ENCODE measurements at places on chromosomes 6 and 20.

DNA sequence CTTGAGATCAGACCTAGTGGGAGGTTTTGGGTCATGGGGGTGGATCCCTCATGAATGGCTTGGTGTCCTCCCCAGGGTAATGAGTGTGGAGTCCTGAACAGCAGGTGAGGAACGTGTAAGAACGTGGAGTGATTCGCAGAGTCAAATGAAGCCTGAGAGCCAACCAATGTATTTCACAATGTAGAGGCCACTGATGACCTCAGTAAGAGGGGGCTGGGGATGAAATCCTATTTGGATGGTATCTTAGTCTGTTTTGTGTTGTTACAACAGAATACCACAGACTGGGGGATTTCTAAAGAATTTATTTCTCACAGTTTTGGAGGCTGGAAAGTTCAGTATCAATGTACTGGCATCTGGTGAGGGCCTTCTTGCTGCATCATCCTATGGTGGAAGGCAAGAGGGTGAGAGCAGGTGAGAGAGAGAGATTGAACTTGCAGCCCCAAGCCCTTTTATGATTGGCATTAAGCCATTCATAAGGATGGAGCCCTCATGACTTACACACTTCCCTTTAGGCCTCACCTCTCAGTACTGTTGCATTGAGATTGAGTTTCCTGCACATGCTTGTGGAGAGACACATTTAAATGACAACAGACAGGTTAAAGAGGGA is 47.3 kb upstream of the HIVEP1 start:
- DNase-seq: no peak

- no peak for DNase-seq
These were observed 5.1 kb upstream of the MYO6 start for GRCh38 chr6:75743971-75744370.

- DNase-seq: no peak
These were observed 1.6 kb downstream of the BEND6 start for GRCh38 chr6:56956491-56956890.

- DNase-seq: no peak
These were observed 334.1 kb downstream of the TAF4 start for GRCh38 chr20:61731363-61732181.

GRCh38 chr6:9412951-9413559 is 977.7 kb upstream of the SLC35B3 start:
- peak; percentile 84 for DNase-seq

GRCh38 chr6:71473926-71474325 is 185.3 kb downstream of the OGFRL1 start:
- DNase-seq: no peak

GRCh38 chr20:46282669-46283068 is 25.6 kb downstream of the CDH22 start:
- peak; percentile 94 for DNase-seq

DNA sequence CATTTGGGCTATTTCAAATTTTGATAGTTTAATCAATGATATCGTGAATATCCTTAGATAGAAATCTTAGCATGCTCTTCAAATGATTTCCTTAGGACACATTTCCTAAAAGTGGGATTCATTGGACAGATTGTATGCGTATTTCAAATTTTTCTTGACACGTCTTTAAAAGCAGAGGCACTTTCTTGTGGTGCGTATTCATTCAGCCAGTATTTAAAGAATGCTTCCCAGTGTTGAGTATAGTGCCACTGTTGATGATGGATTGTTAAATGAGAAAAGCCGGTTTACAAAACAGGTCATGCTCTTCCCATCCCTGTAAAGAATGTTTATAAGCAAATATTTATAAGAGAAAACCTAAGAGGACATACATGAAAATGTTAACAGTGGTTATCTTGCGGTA is 15.1 kb upstream of the NOL7 start:
- DNase-seq: no peak

- no peak for DNase-seq
These were observed 38.3 kb upstream of the QKI start for GRCh38 chr6:163376187-163376586.

DNA sequence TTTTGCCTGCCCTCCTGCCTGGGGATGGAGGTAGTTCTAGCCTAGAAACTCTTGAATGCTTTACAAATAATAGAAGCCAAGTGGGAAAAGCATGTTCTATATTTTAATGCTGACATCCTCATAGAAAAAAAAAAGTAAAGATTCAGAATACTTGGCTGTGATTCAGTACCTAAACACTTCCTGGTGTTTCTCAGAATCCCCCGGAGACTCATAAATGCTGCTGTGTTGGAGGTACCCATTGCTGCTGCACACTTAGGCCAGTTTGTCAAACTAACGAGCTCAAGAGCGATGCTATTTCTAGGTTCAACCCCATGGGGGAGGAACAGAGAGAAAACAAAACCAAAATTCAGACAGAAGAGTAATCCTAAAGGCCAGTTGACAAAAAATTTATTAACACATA is 38.8 kb upstream of the ZFP64 start:
- no peak for DNase-seq

- DNase-seq: no peak
These were observed 81.8 kb downstream of the NFATC2 start for GRCh38 chr20:51460569-51461265.

GRCh38 chr6:159973951-159974350 is 5.1 kb downstream of the IGF2R start:
- no peak for DNase-seq

DNA sequence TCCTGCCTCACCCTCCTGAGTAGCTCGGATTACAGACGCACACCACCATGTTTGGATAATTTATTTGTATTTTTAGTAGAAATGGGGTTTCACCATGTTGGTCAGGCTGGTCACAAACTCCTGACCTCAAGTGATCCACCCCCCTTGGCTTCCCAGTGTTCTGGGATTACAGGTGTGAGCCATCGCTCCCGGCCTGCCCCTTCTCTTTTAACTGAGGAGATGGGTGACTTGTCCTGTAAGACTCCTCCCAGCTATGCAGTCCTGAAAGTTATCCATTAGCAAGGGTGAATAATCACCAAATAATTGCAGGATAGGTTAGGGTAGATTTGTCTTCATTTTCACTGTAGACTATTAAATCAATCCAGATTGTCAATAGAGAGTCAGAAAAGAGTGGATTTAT is 40.5 kb upstream of the JARID2 start:
- DNase-seq: no peak

DNA sequence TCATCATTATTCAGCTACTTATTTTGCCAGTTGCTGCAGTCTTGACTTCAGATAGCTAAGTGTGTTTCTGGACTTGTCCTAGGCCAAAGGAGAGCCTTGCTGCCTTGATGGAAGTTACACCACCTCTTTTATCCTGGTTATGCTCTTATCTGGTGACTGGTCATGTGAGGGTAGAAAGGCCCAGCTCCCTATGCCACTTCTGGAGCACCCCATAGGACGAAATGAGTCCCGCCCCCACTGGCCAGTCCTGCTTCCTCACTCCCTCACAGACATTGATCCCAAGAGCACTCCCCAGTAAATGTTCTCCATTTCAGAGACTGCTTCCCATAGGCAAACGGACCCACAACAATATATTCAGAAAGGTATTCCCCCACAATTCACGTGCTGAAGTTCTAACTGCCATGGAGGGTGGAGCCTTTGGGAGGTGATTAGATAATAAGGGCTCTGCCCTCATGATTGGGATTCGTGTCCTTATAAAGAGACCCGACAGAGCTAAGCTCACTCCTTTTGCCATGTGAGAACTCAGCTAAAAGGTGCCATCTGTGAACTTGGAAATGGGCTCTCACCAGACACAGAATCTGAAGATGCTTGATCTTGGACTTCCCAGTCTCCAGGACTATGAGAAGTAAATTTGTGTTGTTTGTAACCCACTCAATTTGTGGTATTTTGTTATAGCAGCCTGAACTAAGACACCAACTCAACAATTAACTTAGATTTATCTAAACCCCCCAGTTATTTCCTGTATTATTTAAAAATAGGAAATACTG is 21.5 kb upstream of the ELOVL2 start:
- peak; percentile 40 for DNase-seq

- DNase-seq: no peak
These were observed 274.1 kb upstream of the MAP3K7 start for GRCh38 chr6:90860822-90861601.

DNA sequence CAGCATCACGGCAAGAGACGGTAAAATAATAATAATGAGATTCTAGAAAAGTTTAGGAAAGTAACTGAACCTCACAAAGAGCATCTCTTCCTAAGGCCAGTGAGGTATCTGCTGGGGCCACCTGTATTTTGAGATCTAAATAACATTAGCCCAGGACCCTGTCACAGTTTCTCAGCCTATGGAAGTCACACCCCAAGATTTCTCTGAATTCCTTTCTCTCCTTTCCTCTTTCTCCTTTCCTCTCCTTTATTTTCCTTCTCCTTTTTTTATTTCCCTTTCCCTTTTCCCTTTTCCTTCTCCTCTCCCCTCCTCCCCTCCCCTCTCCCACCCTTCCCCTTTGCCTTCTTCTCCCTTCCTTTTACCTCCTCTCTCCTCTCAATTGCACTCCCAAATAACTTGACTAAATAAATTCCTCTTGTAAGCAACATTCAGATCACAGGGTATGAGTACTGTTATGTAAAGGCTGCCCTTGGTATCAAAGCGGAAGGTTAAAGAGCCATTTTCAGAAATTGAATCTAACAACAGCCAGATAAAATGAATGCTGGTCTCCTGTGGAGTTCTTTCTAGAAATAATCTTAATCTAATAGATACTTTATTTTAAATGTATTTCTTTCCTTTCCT is 506.2 kb downstream of the EPM2A start:
- no peak for DNase-seq

DNA sequence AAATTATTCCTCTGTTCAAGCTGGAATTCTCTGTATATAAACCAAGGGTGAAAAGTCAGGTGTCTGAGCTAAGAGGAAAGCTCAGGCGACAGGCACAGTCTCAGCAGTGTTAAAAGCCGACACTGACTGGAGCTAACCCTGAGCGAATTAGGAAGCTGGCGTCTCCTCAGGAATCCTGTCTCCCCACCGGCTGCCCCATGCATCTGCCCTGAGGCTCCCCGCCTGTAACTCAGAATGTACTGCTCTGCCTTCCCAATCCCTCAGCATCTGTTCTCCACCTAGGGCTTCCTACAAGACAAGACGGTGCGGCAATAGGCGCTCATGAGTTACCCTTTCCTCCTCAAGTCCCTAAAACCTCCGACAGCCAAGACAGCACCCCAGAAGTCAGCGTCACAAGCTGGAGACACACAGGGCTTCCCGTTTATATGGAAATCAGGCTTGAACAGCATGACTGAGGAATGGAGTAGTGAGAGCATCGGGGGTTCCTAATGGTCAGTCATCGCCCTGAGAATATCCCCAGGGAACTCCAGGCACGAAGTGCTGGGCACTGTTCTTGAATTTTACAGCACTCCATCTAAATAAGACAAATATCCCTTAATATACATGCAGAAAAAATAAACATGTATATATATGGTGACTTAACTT is 33.5 kb downstream of the WDR27 start:
- no peak for DNase-seq

DNA sequence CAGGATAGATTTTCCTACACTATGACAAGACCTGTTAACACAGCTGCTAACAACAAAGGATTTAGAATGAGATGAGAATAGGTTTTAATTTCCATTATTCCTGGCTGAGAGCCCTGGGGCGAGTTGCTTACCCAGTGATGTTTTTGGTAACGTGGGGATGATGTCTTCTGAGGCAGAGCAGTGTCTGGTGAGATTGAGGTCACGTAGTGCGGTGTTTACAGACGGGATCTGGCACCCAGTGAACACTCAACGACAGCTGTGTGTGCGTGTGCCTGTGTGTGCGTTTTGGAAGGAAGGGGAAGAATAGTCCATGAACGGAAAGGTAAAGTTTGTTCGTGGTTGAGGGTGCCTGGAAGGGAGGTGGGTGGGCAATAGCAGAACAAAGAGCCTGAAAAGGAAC is 384.7 kb downstream of the C6orf118 start:
- no peak for DNase-seq

GRCh38 chr6:80094017-80094416 is 12.5 kb upstream of the BCKDHB start:
- no peak for DNase-seq

DNA sequence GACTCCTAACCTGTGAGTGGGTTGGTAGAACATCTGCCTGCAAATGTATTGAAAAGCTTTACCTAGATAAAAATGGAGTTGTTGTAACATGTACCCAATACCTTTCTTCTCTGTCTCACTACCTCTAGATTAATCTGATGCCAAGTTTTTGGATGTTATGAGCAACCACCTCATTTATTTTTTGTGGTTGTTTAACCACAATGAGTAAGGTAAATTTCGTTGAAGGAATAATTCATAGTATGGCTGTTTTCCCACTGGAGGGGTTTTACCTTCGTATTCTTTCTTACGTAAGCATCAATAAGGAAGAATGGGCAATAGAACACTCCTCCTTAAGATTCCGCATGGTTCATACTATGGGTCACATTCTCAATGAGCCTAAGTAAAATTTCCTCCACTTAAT is 165.4 kb downstream of the CDH26 start:
- no peak for DNase-seq

DNA sequence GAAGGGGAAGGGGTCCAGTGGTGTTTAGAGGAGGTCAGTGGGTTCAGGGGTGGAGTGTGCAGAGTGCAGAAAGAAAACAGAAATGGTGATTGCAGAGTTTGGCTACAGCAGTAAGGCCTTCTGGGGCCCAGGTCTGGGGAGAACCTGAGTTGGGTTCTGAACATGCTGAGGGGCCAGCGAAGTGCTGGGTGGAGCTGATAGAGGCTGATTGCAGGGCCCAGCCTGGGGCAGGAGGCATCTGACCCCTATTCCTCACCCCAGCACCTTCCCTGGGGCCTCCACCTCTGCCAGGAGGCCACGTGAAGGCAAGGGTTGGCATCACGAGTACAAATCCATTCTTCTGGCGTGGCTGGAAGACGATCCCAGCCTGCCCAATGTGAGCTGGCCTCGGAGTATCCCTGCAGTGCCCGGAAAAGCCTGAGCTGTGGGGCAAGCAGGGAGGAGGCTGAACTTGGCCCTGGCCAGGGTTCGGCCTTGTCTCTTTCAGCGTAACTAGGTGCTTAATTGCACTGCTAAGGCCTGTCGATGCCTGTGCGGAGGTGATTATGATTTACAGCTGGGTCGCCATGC is 35.3 kb downstream of the VSTM2L start:
- no peak for DNase-seq

DNA sequence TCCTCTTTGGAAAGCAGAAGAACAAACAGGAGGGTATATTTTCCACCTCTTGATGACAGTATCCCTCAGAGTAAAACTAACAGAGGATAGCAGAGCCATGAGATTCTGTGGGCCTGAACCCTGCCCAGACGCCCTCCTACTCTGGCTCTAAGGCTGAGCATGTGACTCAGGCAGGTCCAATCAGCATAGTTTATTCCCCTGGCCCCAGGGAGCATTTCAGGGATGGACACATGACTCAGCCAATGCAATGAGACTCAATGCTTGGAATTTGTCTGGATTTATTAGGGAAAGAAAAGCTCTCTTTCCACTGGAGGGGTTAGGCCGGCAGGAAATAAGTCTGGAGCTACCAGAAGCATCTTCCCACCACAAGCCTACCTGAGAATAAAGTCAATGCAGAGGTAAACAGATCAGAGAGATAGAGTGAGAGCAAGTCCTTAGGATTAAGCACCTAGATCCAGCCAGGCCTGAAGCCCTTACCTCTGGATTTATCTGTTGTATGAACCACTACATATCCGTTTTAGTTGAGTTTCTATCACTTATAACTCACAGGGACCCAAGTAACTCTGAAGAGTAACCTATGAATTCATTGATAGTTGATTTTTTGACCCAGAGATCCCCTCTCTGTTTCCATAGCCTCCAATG is 68.2 kb upstream of the EYA2 start:
- no peak for DNase-seq

GRCh38 chr20:15005300-15005986 is 668.0 kb upstream of the FLRT3 start:
- DNase-seq: no peak
